ENCODE measurements at places on chromosomes 3 and 15. TPM values are rescaled to one million over a fixed set of nuclear protein-coding genes. Genes with fewer than 3 reads are reported as not detected.

Gene ACTL6A
- 74.3 TPM for total RNA-seq

Gene LINGO1
- not detected for total RNA-seq

Gene EXD1
- not detected for total RNA-seq

Gene SEMA3B
- total RNA-seq: 0.49 TPM

Gene CAMKV
- not detected for total RNA-seq

Gene ALDH1A3
- 37.1 TPM for total RNA-seq

Gene GOLGA8B
- total RNA-seq: 7.4 TPM
